ENCODE measurements at places on chromosomes 6 and 20. TPM values are rescaled to one million over a fixed set of nuclear protein-coding genes. Genes with fewer than 3 reads are reported as not detected.

REM1 gene
- not detected for total RNA-seq

TGM3 gene
- not detected for total RNA-seq

CGAS gene
- total RNA-seq: 29.5 TPM

SMOC2 gene
- total RNA-seq: not detected

PRICKLE4 gene
- not detected for total RNA-seq

DNA sequence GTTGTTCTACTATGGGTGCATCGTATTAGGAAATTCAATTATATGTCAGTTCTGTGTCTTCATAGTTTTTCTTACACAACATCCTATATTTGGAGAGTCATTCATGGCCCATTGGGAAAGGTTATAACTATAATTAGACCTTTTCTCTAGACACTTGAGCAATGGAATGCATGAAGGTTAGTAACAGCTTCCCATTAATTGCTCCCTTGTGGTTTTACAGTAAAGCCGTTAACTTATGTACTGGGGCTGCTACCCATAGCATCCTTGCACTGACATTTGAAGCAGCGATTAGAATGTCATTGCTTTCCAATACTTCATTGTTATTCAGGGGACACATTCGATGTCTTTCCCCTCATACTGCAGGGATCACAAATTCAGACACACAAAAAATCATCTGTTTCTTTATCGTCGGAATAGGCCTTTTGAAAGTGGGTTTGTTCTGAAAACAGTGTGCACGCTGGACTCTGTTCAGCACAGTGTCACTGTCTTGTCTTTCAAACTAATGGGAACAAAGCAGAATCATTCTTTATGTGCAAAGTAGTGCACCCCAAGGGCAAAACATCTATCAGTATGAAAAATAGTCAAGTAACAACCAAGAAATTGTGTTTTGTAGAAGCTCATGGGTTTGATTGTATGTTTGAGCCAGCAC is 634.3 kb upstream of the MAP3K7 start:
- peaks cover 4% of the 10 kb centered on the region for H3K27me3 ChIP-seq
- no peak overlapping the region for H3K27ac ChIP-seq
- no peaks in the 10 kb centered on the region for H3K36me3 ChIP-seq

GRCh38 chr20:10508060-10508459 is 73.0 kb downstream of the SLX4IP start:
- H3K4me1 ChIP-seq: peaks cover 14% of the 10 kb centered on the region
- no peak for DNase-seq
- H3K36me3 ChIP-seq: peaks cover 7% of the 10 kb centered on the region
- no peaks in the 10 kb centered on the region for H3K27me3 ChIP-seq
- no peak overlapping the region for H3K4me3 ChIP-seq

DNA sequence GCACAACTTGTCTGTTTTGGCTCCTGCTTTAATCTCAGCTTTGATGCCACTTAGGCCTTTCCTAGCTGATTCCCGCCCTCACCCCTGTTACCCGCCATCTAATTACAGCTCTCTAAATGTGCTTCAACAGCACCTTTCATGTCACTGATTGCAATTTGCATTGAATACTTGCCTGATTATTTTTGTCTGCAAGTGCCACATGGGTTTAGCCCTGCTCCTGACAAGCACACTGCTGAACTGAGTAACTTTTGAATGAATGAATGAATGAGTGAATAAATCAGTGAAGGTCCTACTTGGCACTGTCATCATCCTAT is 591 bp upstream of the DCBLD1 start:
- peak overlapping the region; percentile 79 for H3K4me3 ChIP-seq
- H3K27ac ChIP-seq: no peak overlapping the region
- H3K4me1 ChIP-seq: peaks cover 13% of the 10 kb centered on the region
- no peak for DNase-seq
- no peaks in the 10 kb centered on the region for H3K36me3 ChIP-seq
- peaks cover 67% of the 10 kb centered on the region for H3K27me3 ChIP-seq

- H3K27ac ChIP-seq: no peak overlapping the region
- no peaks in the 10 kb centered on the region for H3K36me3 ChIP-seq
- DNase-seq: peak; percentile 37
Observed at GRCh38 chr6:7058250-7058923, 49.4 kb upstream of the RREB1 start.

GRCh38 chr6:44680202-44680720 is 292.8 kb downstream of the CDC5L start:
- no peak for DNase-seq
- no peak overlapping the region for H3K4me3 ChIP-seq
- no peaks in the 10 kb centered on the region for H3K27me3 ChIP-seq
- no peaks in the 10 kb centered on the region for H3K4me1 ChIP-seq
- no peak overlapping the region for H3K27ac ChIP-seq

- H3K4me3 ChIP-seq: no peak overlapping the region
- H3K36me3 ChIP-seq: peaks cover 5% of the 10 kb centered on the region
- H3K4me1 ChIP-seq: peaks cover 51% of the 10 kb centered on the region
Observed at GRCh38 chr6:157813191-157813590, 9.9 kb upstream of the SNX9 start.

GRCh38 chr6:30686009-30686907 is at the start of gene PPP1R18:
Gene PPP1R18 (minus strand): TSS chr6:30686645. CDS start chr6:30686018, 627 bp downstream.
- peak within 1 kb of the TSS; percentile 95 for H3K4me3 ChIP-seq
- peaks cover 55% of the 10 kb centered on the region for H3K36me3 ChIP-seq
- no peaks in the 10 kb centered on the region for H3K27me3 ChIP-seq

- no peaks in the 10 kb centered on the region for H3K4me1 ChIP-seq
- no peak overlapping the region for H3K27ac ChIP-seq
- no peaks in the 10 kb centered on the region for H3K36me3 ChIP-seq
- DNase-seq: no peak
Observed at GRCh38 chr6:141000917-141001316, 1131.8 kb upstream of the GJE1 start.

GRCh38 chr6:166318227-166318626 is 10.0 kb upstream of the PRR18 start:
- no peak overlapping the region for H3K4me3 ChIP-seq
- no peak overlapping the region for H3K27ac ChIP-seq
- H3K4me1 ChIP-seq: no peaks in the 10 kb centered on the region
- H3K36me3 ChIP-seq: peaks cover 2% of the 10 kb centered on the region

GRCh38 chr6:169211881-169212280 is 41.8 kb downstream of the THBS2 start:
- H3K4me1 ChIP-seq: peaks cover 5% of the 10 kb centered on the region
- DNase-seq: no peak
- no peaks in the 10 kb centered on the region for H3K27me3 ChIP-seq
- no peak overlapping the region for H3K4me3 ChIP-seq
- H3K36me3 ChIP-seq: peaks cover 22% of the 10 kb centered on the region
- H3K27ac ChIP-seq: no peak overlapping the region

DNA sequence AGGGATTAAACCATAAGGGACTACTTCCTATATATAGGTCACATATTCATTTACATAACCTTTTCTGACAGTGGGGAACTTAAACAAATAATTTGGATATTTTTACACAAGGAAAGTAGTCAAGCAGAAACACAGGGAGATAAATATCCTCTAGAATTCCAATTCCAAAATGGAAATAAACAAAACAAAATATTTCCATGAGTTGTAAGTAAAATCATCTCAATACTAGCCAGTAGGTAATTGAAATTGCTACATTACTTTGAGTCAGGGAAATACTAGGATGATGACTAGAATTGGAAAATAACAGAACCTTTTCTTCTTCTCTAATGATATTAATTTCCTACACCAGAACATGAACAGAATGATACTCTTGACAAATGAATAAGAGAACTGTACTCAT is 1308.1 kb upstream of the GJE1 start:
- H3K4me3 ChIP-seq: no peak overlapping the region
- no peak for DNase-seq
- no peak overlapping the region for H3K27ac ChIP-seq
- H3K36me3 ChIP-seq: no peaks in the 10 kb centered on the region
- H3K27me3 ChIP-seq: peaks cover 4% of the 10 kb centered on the region
- H3K4me1 ChIP-seq: no peaks in the 10 kb centered on the region

GRCh38 chr6:20708367-20709124 is 174.3 kb downstream of the CDKAL1 start:
- H3K4me3 ChIP-seq: peak overlapping the region; percentile 27
- H3K27me3 ChIP-seq: no peaks in the 10 kb centered on the region
- peak; percentile 52 for DNase-seq
- H3K36me3 ChIP-seq: peaks cover 15% of the 10 kb centered on the region
- H3K27ac ChIP-seq: peak overlapping the region; percentile 36

DNA sequence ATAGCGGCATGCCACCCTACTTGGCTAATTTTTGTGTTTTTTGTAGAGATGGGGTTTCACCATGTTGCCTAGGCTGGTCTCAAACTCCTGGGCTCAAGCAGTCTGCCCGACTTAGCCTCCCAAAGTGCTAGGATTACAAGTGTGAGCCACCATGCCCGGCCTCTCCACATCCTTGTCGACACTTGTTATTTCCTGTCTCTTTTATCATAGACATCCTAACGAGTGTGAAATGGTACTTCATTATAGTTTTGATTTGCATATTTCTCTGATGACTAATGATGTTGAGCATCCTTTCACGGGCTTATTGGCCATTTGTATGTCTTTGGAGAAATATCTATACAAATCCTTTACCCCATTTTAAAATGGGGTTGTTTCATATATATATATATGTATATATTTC is 39.0 kb upstream of the ASXL1 start:
- DNase-seq: no peak
- H3K27me3 ChIP-seq: no peaks in the 10 kb centered on the region
- H3K27ac ChIP-seq: peak overlapping the region; percentile 58
- H3K4me3 ChIP-seq: no peak overlapping the region
- H3K36me3 ChIP-seq: peaks cover 45% of the 10 kb centered on the region

DNA sequence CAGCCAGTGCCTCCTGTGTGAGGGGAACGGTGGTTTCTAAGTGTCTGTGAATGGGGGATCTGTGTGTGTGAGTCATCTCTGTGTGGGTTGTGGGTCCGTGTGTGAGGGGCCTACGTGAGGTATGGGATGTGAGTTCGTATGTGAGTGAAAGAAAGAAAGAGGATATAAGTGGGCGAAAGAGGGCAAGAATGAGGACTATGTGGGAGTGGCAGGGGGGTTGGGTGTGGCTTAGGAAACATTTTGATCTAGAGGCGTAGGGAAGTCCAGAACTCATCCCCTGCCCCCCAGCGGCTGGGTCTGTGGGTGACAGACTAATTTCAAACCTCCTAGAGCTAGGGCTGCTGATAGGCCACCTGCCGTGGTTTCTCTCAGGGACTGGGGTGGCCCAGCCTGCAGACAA is 35.5 kb downstream of the DHX35 start:
- peak; percentile 84 for DNase-seq
- H3K4me1 ChIP-seq: peaks cover 37% of the 10 kb centered on the region
- no peaks in the 10 kb centered on the region for H3K27me3 ChIP-seq
- H3K36me3 ChIP-seq: peaks cover 44% of the 10 kb centered on the region
- H3K4me3 ChIP-seq: peak overlapping the region; percentile 23

- H3K27ac ChIP-seq: no peak overlapping the region
- H3K36me3 ChIP-seq: no peaks in the 10 kb centered on the region
- H3K27me3 ChIP-seq: peaks cover 4% of the 10 kb centered on the region
- no peak overlapping the region for H3K4me3 ChIP-seq
- no peak for DNase-seq
- peaks cover 7% of the 10 kb centered on the region for H3K4me1 ChIP-seq
Observed at GRCh38 chr20:62831361-62831788, 14.5 kb downstream of the COL9A3 start.

GRCh38 chr6:165002866-165003265 is 306.5 kb downstream of the C6orf118 start:
- H3K27me3 ChIP-seq: no peaks in the 10 kb centered on the region
- H3K4me1 ChIP-seq: no peaks in the 10 kb centered on the region
- no peak overlapping the region for H3K27ac ChIP-seq

GRCh38 chr6:156190270-156190669 is 586.9 kb upstream of the ARID1B start:
- DNase-seq: no peak
- no peak overlapping the region for H3K27ac ChIP-seq
- H3K4me3 ChIP-seq: no peak overlapping the region
- peaks cover 3% of the 10 kb centered on the region for H3K36me3 ChIP-seq

- H3K27ac ChIP-seq: no peak overlapping the region
- no peaks in the 10 kb centered on the region for H3K36me3 ChIP-seq
- H3K27me3 ChIP-seq: no peaks in the 10 kb centered on the region
- H3K4me3 ChIP-seq: no peak overlapping the region
- no peak for DNase-seq
- no peaks in the 10 kb centered on the region for H3K4me1 ChIP-seq
Observed at GRCh38 chr20:47666304-47666703, 119.0 kb downstream of the SULF2 start.

DNA sequence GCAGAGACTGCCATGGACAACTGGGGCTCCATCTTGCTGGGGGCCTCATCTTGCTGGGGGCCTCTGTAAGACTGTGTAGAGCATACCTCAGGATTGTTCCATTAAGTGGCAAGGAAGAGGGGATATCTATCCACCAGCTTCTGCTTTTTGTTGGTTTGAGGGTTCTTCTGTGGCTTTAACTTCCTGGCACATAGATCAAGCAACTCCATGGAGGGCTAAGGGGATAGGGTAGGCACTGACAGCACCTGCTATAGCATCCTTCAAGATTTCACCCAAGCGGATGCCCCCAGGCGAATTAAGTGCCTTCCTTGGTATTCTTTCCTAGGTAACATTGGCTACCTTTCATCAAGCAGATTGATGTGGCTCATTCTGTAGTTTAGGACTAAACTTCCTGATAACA is 3.8 kb upstream of the LRRN4 start:
- H3K36me3 ChIP-seq: no peaks in the 10 kb centered on the region
- peaks cover 6% of the 10 kb centered on the region for H3K4me1 ChIP-seq
- no peak for DNase-seq
- no peak overlapping the region for H3K27ac ChIP-seq
- no peak overlapping the region for H3K4me3 ChIP-seq

GRCh38 chr6:23523771-23524170 is 602.2 kb upstream of the NRSN1 start:
- no peak for DNase-seq
- H3K36me3 ChIP-seq: no peaks in the 10 kb centered on the region
- no peaks in the 10 kb centered on the region for H3K4me1 ChIP-seq
- H3K27me3 ChIP-seq: no peaks in the 10 kb centered on the region
- no peak overlapping the region for H3K4me3 ChIP-seq

DNA sequence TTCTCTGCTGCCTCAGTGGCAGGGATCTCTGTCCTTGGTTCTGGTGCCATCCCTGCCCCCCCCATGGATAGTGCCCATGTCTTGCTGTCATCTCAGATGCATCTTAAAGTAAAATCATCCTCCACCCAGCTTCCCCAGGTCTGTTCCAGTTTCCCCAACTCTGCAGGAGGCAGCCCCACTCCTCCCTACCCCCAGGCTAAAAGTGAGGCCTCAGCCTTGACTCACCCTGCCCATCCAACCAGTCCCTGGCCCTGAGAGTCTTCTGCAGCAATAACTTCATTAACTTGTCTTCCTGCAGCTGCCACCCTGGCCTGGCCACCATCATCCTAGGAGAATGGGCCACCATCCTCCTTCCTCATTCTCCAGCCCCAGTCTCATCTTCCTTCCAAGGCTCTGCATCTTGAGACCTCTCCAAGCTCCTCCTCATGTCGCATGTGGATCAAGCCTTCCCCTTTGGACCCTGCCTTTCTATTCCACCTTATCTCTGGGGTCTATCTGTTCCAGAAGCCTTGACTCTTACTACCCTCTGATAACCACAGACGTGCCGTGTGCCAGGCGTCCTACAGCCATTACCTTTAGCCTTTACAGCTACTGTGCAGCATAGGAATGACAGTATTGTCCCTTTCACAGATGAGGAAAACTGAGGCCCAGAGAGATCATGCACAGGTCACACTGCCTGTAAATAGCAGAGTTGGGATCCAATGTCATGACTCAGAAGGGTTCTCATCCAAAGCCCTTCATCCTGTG is 2.0 kb upstream of the PNPLA1 start:
- DNase-seq: no peak
- H3K27ac ChIP-seq: no peak overlapping the region
- H3K4me3 ChIP-seq: no peak overlapping the region
- H3K4me1 ChIP-seq: no peaks in the 10 kb centered on the region
- H3K27me3 ChIP-seq: no peaks in the 10 kb centered on the region

- peak within 1 kb of the TSS; percentile 85 for H3K27ac ChIP-seq
- H3K4me3 ChIP-seq: peak within 1 kb of the TSS; percentile 90
- peaks cover 14% of the 10 kb centered on the region for H3K27me3 ChIP-seq
Observed at GRCh38 chr6:39228992-39229767, at the start of gene KCNK5. Gene KCNK5 (minus strand): TSS chr6:39229475. CDS start chr6:39229111, 364 bp downstream.
